ENCODE measurements at places on chromosomes 7 and 10.

DNA sequence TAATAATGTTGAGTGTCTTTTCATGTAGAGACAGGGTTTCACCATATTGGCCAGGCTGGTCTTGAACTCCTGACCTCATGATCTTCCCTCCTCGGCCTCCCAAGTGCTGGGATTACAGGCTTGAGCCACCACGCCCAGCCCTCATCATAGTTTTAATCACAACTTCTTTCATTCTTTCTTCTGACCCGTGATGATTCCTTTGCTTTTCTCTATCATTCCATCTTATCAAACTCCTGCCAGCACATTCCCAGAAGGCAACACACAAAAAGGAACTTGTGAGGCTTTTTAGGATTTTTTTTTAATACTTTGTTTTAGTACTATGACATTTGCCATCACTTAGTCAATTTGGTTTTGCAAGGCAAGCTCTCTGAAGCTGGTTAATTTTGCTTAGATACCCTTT is 77.5 kb upstream of the MEOX2 start:
- no peak for DNase-seq

GRCh38 chr10:22335173-22335933 is 9.9 kb upstream of the SPAG6 start:
- DNase-seq, result no peak

GRCh38 chr10:2733278-2733963 is 333.9 kb upstream of the PFKP start:
- no peak for DNase-seq

DNA sequence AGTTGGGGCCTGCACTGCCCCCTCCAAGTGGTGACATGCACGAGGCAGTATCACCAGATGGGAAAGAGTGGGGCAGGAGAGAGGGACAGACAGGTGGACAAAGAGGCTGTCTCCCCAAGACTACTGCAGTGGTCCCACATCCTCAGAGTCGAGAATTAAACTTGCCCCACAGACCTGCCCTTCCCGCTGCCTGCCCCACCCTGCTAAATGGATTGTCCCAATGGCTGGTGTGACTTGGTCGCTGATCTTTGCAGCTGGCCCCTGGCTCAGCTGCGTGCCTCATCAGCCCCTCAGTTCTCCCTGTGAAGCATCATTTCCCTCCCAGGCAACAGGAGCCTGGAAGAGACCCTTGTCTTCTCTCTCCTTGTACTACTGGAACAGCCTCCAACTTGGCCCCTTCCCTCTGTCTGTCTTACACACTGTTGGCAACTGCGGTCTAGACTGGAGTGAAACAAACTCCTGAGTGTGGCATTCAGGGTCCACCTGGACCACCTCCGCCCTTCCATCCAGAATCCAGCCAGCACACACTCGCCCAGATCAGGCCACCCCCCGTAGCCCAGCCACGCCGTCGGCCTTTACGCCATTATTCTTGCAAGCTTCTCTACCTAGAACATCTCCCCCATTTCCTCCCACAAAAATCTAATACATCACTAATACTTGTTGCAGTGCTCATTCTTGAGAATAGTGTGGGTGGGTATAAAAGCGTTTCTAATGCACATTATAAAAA is 275.1 kb downstream of the CELF2 start:
- DNase-seq, result no peak

DNA sequence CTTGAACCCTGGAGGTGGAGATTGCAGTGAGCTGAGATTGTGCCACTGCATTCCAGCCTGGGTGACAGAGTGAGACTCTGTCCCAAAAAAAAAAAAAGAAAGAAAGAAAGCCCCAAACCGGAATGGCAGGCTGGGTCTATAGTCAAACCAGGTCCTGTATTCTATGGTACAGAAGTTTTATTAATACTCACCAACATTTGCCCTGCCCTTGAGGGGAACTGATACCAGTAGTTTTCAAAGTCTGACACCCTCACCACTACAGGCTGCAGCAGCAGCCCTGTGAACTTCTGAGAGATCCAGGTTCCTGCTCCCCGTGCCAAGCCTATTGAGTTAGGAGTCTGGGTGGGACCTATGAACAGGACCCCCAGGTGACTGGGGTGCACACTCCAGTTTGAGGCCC is 80.6 kb downstream of the RGS10 start:
- DNase-seq, result no peak

DNA sequence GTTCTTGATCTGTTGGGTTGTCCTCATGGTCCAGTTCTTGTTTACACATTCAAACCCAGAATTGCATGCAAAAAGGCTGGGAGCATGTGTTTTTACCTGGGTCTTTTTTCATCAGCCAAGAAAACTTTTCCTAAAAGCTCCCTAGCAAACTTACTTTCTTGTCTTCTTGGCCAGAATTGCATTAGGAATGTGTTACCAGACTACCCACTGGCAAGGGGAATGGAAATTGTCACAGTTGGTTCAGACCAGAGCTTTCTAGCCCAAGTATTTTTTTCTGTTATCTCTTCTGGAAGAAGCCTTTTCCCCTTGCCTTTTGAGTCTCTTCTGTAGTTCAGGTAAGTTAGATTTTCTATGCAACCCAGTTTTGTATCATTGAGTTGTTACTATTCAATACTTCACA is 77.5 kb downstream of the BMPR1A start:
- DNase-seq, result no peak

Data from iPS DF 19.7 (cell line).